Right atrium auricular region (tissue), 2 donors: ENCODE measurements at places on chromosomes 5 and 9. TPM values are rescaled to one million over a fixed set of nuclear protein-coding genes. Genes with fewer than 3 reads are reported as not detected.

Gene OR1N1
- not detected for total RNA-seq

DNA sequence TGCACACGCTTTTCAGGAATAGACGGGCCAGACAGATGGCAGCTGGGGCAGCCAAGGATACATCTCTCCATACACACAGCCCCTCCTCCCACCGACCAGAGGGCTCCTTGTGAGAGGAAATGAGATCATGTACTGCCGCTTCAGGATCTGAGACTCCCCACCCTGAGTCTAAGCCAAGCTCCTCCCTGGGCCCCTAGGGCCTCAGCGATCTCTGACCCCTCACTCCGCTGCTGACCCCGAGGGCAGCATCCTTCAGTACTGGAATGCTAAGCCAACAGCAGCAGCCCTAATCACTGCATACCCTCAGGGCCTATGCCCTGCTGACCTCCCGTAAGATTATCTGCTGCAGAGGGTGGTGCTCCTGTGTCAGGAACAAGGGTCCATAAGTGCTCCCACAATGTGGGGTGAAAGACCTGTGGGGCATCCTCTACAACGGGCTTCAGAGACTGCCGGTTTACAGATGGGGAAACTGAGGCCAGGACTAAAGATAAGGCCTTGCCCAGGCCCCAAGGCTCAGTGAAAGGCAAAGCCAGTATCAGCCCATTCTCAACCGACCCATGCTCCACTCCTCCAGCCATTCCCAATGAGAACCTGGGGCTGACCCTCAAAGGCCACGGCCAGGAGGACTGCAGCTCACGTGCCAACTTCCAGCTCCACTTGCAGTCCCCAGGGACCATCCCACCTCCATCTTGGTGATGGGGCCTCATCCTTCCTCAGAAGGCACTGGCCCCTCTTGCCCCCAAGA, 37.5 kb downstream of the BICD2 start:
- H3K36me3 ChIP-seq = peaks cover 20% of the 10 kb centered on the region
- H3K4me1 ChIP-seq = no peaks in the 10 kb centered on the region
- H3K4me3 ChIP-seq = no peak overlapping the region

Gene PCDHGA5
- 5.0 TPM for total RNA-seq

DNA sequence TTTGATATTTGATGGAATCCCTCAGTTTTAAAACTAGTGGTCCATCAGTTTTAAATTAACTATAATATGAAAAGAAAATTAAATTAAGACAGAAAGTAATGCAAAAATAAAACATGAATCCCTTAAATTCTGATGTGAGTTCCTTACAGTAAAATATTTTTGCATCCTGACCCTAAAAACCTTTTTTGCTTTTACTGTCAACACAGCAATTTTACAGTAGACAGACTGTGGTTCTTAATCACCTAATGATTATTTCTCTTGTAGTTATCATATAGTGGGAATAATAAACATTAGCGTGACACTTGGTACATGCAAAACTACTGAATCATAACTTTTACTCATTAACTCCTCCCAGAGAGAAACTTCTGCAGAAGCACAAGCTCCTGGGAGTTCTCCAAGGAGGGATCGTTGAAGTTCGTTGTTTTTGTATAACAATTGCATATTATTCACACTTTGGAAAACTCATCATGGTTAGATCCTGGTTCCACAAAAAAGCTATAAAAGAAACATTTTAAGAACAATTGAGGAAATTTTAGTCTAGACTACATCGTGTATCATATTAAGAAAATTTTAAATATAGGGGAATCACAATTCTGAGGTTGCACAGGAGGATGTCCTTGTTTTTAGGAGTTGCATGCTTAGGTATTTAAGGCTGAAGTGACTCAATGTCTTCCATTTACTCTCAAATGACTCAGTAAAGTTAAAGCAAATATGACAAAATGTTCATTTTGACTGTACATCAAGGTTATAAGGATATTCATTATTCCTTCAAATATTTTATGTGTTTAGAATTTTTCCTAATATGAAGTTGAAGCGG, 88.2 kb upstream of the NIPAL4 start:
- H3K27ac ChIP-seq = no peak overlapping the region
- no peak for DNase-seq
- no peaks in the 10 kb centered on the region for H3K36me3 ChIP-seq
- H3K4me3 ChIP-seq = no peak overlapping the region
- H3K4me1 ChIP-seq = no peaks in the 10 kb centered on the region

DNA sequence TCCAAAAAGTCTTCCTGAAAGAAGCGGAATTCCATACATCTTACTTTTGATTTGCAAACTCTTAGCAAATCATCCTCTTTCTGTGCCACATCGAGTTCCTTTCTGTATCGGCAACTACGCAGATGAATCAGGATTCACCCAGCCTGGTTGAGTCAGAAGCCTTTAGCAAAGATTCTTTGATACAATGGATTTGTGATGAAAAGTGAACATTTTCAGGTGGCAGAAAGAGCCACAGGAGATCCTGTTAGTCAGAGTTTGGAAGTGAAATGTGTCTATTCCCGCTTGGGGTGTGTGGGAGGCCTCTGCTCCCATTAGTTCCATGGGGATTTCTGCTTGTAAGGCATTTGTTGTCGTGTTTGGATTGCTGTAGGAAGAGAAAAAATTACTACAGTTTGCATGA, 351.8 kb upstream of the WWC1 start:
- H3K4me3 ChIP-seq = no peak overlapping the region
- H3K4me1 ChIP-seq = no peaks in the 10 kb centered on the region
- no peaks in the 10 kb centered on the region for H3K36me3 ChIP-seq

- no peak overlapping the region for H3K27ac ChIP-seq
- H3K4me1 ChIP-seq = no peaks in the 10 kb centered on the region
- no peaks in the 10 kb centered on the region for H3K27me3 ChIP-seq
Measured at GRCh38 chr5:108638021-108638420, 109.7 kb upstream of the FER start.

DNA sequence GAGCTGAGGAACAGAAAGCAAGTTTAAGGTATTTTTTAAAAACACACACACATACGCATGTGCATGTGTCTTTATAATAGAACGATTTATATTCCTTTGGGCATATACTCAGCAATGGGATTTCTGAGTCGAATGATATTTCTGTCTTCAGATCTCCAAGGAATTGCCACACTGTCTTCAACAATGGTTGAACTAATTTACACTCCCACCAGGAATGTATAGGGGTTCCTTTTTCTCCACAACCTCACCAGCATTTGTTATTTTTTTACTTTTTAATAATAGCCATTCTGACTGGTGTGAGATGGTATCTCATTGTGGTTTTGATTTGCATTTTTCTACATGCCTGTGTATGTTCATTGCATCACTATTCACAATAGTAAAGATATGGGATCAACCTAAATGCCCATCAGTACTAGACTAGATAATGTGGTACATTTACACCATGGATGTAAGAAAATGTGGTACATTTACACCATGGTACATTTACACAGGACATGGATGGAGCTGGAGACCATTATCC, 60.3 kb upstream of the MAP3K1 start:
- no peaks in the 10 kb centered on the region for H3K36me3 ChIP-seq
- no peak overlapping the region for H3K4me3 ChIP-seq
- H3K27ac ChIP-seq = no peak overlapping the region
- no peaks in the 10 kb centered on the region for H3K27me3 ChIP-seq

Gene SLC12A2
- total RNA-seq = 17.1 TPM

DNA sequence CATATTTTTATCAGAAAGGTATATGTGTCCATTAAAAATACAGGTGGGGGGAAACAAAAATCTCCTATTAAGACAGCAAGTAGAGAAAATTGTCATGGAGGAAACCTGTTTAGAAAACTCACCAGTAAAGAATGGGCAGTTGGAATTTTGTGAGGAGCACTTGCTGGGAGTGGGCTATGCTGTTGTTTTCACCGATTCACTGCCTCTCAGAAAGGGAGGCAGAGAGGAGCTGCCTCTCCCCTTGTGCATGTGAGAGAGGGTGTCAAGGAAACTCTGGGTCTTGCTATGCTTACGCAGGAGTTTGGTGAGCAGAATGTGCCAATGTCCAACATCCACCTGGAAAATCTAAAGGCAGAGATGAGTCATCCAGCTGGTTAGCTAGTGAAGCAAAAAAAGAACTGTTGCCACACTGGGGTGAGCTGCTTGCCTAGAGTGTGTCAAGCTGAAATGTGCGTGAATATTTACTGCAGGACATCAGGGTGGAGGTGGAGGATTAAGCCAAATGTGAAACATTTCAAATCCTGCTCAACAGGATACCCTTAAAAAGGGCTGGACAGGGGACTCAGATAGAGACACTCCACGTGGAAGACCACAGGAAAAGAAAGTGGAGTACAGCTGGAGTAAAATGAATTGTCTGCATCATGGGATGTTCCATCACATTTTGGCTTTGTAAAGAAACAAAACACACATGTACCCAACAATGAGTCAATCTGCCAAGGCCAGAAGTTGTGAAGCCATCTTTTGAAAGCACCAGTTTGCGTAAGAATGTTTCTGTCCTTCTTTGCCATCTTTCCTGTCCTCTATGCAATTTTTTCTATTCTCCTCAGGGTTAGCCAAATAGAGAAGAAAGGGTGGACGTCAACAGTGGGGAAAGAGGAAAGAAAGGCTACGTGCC, 449.7 kb upstream of the MPDZ start:
- no peak overlapping the region for H3K27ac ChIP-seq
- no peaks in the 10 kb centered on the region for H3K36me3 ChIP-seq
- H3K4me3 ChIP-seq = no peak overlapping the region

DNA sequence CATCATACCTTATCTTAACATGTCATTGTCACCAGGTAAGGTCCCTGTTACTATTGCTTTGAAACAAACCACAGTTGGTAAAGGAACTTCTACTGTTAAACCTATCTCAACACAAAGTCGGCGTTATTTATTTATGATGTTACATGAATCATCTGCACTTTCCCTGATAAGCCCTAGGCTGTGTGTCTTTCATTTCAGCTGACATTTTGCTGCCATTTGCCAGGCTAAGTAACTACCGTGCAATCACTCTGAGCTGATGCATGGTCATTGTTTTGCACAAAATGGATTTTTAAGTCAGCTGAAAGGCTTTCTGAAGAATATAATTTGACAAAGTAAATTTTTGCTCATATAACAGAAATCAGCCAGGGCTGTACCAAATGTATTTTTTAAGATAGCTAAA, 546.5 kb downstream of the ZNF608 start:
- H3K27ac ChIP-seq = no peak overlapping the region

Gene NEURL1B
- 22.4 TPM for total RNA-seq
